ENCODE measurements at places on chromosomes 12 and 14.

GRCh38 chr12:13117029-13117428 is 13.6 kb upstream of the GSG1 start:
- no peak for DNase-seq

DNA sequence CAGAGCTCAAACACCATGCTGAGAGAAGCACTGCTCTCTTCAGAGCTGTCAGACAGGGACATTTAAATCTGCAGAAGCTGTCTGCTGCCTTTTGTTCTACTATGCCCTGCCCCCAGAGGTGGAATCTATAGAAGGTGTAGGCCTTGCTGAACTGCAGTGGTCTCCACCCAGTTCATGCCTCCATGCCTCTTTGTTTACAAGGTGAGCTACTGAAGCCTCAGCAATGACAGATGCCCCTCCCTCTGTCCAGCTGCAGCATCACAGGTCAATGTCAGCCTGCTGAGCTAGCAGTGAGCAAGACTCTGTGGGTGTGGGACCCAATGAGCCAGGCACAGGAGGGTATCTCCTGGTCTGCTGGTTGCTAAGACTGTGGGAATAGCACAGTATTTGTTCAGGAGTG is 25.4 kb upstream of the CCDC198 start:
- no peak for DNase-seq

- peak; percentile 62 for DNase-seq
These were observed 36.8 kb upstream of the G2E3 start for GRCh38 chr14:30521899-30522736.

- DNase-seq = no peak
These were observed 11.0 kb downstream of the TPCN1 start for GRCh38 chr12:113232089-113232839.

- DNase-seq = no peak
These were observed 164.5 kb downstream of the TMTC3 start for GRCh38 chr12:88306471-88307069.

DNA sequence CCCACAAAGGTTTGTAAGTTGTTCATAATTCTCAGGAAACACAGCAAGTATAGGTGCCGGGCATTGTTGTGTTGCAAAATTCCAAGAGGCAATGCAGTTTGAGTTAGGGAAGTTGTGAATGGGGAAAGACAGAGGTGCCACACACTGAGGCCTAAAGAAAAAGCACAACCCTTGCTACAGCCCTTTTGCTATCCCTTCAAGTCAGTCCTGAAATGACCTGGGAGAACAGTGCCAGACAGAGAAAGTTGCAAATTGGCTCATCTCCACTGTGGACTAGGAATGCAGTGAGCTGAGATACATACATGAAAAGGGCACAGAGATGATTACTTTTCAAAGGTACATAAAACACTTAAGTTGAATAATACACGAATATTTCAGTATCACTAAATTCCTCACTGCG is 213.3 kb upstream of the TMTC1 start:
- DNase-seq = no peak
